ENCODE measurements at places on chromosomes 1 and 21. TPM values are rescaled to one million over a fixed set of nuclear protein-coding genes. Genes with fewer than 3 reads are reported as not detected.

YBX1 gene
- total RNA-seq, result 856 TPM

ISG20L2 gene
- 13.1 TPM for total RNA-seq

- DNase-seq, result no peak
Measured at GRCh38 chr1:169086603-169087455, 19.7 kb upstream of the ATP1B1 start.

GRCh38 chr1:10054465-10054864, 21.7 kb downstream of the UBE4B start:
- no peak for DNase-seq

All from Right ventricle myocardium inferior (tissue), 1 donor.